ENCODE measurements at places on chromosomes 11 and 22.

- H3K27me3 ChIP-seq = no peaks in the 10 kb centered on the region
- H3K4me3 ChIP-seq = no peak overlapping the region
- no peaks in the 10 kb centered on the region for H3K36me3 ChIP-seq
- H3K27ac ChIP-seq = no peak overlapping the region
- peaks cover 5% of the 10 kb centered on the region for H3K4me1 ChIP-seq
- DNase-seq = no peak
These were observed 12.6 kb downstream of the PRSS23 start for GRCh38 chr11:86812981-86813380.

GRCh38 chr11:120827820-120828219, 196.1 kb upstream of the TBCEL start:
- H3K27ac ChIP-seq = no peak overlapping the region
- DNase-seq = no peak
- no peaks in the 10 kb centered on the region for H3K4me1 ChIP-seq
- H3K4me3 ChIP-seq = no peak overlapping the region
- H3K27me3 ChIP-seq = no peaks in the 10 kb centered on the region

DNA sequence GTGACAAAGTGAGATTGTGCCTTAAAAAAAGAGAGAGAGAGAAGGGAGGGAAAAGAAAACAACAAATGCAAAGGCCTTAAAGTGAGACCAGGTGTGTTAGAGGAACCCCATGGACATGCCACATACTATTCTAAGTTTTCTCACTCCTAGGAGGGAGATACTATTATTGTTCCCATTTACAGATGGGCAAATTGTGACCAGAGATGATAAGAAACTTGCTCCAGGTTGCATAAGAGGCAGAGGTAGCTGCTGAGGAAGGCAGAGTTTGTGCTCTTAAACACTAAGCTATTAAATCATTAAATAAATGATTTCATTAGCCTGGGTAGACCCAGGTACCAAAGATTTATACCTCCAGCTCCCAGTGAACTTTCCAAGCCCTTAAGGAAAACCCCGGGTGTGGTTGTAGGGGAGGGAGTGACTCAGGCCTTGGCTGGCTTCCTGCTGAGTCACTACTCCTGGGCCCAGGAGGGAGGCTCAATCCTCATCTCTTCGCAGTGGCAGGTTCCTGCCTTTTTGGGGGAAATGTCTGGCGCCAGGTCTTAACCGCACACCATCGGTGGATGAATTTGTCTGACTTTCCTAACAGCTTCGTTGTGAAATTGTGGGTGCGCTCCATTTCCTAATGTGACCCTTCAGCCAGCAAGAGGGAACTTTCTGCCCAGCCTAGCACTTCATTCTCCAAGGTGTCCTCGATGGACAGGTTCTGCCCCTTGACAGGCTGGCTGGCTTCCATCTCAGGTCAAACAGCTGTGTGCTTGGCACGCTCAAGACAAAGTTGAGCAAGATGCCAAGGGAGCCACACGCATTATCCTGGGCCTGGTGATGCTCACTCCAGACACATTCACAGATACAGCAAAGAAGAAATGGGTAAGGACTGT, 33.4 kb upstream of the PTPRJ start:
- no peaks in the 10 kb centered on the region for H3K4me1 ChIP-seq
- no peak overlapping the region for H3K4me3 ChIP-seq
- H3K27ac ChIP-seq = no peak overlapping the region
- no peaks in the 10 kb centered on the region for H3K36me3 ChIP-seq
- no peaks in the 10 kb centered on the region for H3K27me3 ChIP-seq

DNA sequence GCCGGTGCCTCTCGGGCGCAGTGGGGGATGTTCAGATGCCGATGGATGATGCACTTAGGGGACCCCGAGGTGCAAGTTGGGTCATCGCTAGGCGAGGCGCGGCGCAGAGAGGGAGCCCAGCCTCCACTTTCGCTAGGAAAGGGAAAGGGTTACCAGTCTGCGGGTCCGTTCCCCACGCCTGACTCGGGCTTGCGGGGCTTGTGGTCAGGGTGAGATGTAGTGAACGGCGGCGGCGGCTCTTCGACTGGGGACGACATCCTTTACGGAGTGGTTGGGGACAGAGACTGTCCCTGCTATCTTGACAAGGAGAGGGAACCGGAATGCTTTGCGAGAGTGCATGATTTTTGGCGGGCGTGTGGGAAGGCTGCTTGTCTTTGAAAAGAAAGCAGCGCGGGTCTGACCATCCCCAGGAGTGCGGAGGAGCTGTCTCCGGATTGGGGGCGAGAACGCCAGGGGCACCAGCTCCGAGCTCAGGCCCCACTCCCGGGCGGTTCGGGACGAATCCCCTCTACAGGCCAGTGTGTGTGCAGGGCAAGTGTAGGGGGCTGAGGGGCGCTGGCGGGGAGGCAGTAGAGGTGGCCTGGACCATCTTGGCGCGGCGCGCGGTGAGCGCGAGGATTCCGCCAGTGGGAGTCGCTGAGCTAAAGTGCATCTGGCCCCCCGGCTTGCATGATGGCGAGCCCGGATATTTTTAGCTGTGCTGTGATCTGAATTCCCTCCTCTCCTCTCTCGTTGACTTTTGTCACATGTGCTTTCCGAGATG, 1.1 kb downstream of the FAT3 start:
- H3K4me1 ChIP-seq = peaks cover 6% of the 10 kb centered on the region
- H3K27me3 ChIP-seq = no peaks in the 10 kb centered on the region
- H3K4me3 ChIP-seq = peak overlapping the region; percentile 72
- DNase-seq = no peak
- H3K27ac ChIP-seq = no peak overlapping the region
- no peaks in the 10 kb centered on the region for H3K36me3 ChIP-seq

GRCh38 chr11:120959189-120959588, 64.7 kb upstream of the TBCEL start:
- H3K27ac ChIP-seq = no peak overlapping the region
- no peak overlapping the region for H3K4me3 ChIP-seq
- no peaks in the 10 kb centered on the region for H3K27me3 ChIP-seq
- H3K4me1 ChIP-seq = peaks cover 5% of the 10 kb centered on the region
- no peaks in the 10 kb centered on the region for H3K36me3 ChIP-seq

GRCh38 chr11:16942342-16942741, 71.9 kb downstream of the PLEKHA7 start:
- no peaks in the 10 kb centered on the region for H3K27me3 ChIP-seq
- no peaks in the 10 kb centered on the region for H3K36me3 ChIP-seq
- DNase-seq = no peak
- no peak overlapping the region for H3K4me3 ChIP-seq
- no peak overlapping the region for H3K27ac ChIP-seq
- no peaks in the 10 kb centered on the region for H3K4me1 ChIP-seq

All from iPS DF 6.9 (cell line).